Activated CD4-positive, alpha-beta T cell treated with anti-CD3 and anti-CD28 coated beads for 24 hours (primary cell): ENCODE measurements at places on chromosomes 5 and 9.

- no peak for DNase-seq
These were observed 107.1 kb downstream of the PALM2AKAP2 start for GRCh38 chr9:109887079-109887478.

DNA sequence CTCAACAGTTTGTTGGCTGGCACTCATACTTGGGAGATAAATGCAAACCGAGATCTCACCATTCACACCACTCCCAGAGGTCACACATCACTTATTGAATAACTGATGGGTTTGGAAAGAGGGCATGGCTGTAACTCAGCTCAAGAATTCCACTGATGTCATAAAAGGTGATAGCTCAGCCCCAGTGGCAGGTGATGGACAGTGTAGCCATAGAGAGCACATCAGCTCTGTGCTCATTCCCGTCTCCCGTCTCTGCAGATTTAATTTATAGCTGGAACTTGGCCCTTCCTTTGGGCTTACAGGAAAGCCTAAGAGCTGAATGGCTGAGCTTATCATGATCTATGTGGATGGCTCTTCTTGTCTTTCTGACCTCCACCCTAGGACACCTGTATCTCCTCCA lies 59.8 kb downstream of the INSYN2B start:
- no peak for DNase-seq

DNA sequence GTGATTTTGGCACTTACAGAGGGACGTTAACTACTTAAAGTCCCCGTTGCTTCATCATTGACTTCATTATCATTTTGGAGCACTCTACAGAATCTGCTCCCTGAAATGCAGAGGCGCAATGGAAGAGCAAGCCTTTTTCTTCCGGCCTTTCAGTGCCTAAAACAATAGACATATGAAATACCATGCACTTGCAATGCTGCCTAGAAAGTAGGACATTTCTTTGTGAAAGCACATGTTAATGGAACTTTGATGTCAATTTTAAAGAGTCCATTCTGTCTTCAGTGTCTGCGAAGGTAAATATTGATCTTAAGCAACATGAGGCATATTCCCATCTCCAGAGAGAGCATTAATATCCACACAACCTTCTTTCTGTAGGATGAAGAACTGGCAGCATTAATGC lies 36.3 kb downstream of the ITGA2 start:
- DNase-seq = no peak

GRCh38 chr5:81639556-81639955 lies 111.3 kb downstream of the SSBP2 start:
- DNase-seq = no peak

DNA sequence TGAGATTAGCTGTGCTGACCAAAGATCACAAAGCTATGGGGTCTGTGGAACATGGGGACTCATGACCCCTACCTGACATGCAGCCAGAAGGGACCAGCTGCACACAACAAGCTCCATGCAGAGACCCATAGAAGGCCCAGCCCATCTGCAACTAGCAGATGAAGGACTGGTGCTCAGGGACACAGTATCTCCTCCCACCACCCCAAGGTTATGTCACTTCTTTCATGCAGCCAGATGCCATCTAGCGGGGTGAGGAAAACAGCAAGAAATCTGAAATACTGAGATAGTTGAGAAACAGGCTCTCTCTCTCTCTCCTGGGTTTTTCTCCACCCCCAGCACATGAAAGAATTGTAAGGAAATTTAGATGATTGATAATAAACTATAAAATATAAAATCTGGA lies 161.3 kb upstream of the DAPK1 start:
- no peak for DNase-seq

DNA sequence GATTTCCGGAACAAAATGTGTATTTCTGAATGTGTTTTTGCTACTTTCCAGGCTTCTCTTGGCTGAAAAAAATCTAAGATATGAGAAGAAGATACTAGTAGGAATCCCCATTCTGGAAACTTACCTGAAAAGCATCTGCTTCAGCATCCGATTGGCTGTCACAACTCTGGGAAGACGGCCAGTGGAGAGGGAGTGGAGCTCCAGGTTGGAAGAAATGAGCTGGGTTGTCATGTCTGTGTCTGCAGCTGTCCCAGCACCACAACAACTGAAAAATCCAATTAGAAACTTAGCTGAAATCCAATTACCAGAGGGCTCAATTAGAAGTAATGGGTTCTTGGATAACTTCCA lies 3.0 kb downstream of the PSMB7 start:
- DNase-seq = no peak

- DNase-seq = no peak
These were observed 105.6 kb downstream of the ADAMTSL1 start for GRCh38 chr9:18579536-18579935.

DNA sequence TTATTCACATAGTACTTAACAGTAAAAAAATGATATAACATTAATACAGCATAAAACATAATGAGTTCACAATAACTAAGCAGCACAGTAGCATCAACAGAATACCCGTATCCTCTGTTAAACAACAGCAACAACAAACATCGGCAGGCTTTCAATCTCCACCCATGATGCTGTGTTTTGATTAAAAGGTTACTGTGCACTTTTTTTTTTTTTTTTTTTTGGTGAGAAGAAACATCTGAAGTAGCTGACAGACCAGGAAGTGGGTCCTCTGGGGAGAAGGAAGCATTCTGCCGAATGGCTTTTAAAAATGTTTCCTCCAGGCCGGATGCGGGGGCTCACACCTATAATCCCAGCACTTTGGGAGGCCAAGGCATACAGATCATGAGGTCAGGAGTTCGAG lies 282.3 kb downstream of the EPB41L4A start:
- DNase-seq = no peak

DNA sequence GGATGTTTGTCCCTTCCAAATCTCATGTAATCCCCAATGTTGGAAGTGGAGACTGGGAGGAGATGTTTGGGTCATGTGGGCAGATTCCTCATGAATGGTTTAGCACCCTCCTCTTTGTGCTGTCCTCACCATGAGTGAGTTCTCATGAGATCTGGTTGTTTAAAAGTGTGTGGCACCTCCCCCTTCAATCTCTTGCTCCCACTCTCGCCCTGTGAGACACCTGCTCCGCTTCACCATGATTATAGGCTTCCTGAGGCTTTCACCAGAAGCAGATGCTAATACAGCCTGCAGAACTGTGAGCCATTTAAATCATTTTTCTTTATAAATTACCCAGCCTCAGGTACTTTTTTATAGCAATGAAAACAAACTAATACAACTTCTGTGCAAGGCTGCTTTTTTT lies 127.3 kb upstream of the CCDC152 start:
- DNase-seq = no peak

GRCh38 chr5:130541617-130542221 lies 623.3 kb downstream of the HINT1 start:
- DNase-seq = no peak

DNA sequence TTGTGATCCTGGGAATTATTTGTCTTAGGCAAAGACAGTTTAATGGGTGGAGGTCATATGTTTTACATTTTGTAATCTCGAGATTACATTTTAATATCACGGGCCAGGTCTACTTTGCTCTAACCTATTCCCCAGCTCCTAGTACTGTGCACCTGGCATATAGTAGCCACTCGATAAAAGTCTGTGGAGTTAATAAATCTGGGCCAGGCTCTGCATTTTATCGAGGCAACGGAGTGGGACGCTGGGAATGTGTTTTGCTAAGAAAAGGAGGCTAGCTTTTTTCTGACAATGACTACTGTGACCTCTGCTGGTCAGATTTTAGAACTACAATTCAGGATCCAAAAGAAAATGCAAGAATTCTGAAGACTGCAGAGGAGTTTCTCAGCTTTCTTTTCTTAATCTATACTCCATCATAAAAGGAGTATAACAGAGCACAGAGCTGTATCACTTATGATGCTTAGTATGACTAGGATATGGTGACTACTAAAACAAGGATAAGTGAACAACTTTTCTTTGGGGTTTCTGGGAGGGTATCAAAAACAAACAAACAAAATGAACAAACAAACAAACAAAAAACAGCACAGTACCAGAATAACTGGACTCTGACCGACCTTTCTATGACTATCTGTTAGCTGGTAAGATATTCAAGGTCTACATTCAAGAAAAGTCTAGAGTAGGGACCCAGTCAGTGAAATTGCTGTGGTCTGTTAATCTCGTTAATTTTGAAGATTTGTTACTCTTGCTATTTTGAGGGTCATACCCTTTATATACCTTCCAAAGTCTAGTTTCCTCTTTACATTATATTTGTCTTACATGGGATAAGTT lies 46.1 kb upstream of the CER1 start:
- no peak for DNase-seq

DNA sequence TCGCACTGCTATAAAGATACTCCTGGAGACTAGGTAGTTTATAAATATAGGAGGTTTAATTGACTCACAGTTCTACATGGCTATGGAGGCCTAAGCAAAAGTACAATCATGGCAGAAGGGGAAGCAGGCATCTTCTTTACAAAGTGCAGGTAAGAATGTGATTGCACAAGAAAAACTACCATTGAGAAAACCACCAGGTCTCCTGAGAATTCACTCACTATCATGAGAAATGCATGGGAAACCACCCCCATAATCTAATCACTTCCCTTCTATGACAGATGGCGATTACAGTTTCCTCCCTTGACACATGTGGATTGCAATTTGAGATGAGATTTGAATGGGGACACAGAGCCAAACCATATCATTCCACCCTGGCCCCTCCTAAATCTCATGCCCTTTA lies 121.2 kb upstream of the ST8SIA4 start:
- no peak for DNase-seq

GRCh38 chr5:170278611-170279458 lies 18.7 kb downstream of the LCP2 start:
- peak; percentile 73 for DNase-seq

DNA sequence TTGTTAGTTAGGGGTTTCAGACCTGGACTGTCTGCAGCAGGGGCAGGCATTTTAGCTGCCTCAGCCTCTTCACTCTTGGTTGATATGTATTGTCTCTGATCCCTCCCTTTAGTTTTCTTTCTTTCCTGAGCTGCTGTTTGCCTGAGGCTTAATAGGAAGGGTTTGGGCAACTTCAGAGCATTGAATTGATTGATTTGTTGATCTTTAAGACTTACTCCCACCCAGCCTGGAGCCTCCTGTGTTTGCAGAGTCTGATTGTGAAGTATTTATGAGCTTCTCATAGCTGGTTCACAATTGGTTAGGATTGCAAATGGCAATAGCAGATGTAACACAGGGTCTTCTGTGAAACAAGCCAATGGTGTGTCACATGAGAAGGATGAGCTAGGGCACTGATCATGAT lies 671.8 kb upstream of the SEMA6A start:
- DNase-seq = no peak

- no peak for DNase-seq
These were observed 12.1 kb upstream of the PSD2 start for GRCh38 chr5:139783436-139783965.

GRCh38 chr9:123138163-123138562 lies 104.7 kb downstream of the GPR21 start:
- DNase-seq = no peak

GRCh38 chr9:128259156-128259555 lies 16.7 kb downstream of the GOLGA2 start:
- no peak for DNase-seq

- DNase-seq = no peak
These were observed 187.5 kb downstream of the ICE1 start for GRCh38 chr5:5609935-5610334.

- no peak for DNase-seq
These were observed 297.1 kb downstream of the KCTD16 start for GRCh38 chr5:144467792-144468191.

GRCh38 chr9:121976751-121977150 lies 116.4 kb downstream of the TTLL11 start:
- DNase-seq = no peak

DNA sequence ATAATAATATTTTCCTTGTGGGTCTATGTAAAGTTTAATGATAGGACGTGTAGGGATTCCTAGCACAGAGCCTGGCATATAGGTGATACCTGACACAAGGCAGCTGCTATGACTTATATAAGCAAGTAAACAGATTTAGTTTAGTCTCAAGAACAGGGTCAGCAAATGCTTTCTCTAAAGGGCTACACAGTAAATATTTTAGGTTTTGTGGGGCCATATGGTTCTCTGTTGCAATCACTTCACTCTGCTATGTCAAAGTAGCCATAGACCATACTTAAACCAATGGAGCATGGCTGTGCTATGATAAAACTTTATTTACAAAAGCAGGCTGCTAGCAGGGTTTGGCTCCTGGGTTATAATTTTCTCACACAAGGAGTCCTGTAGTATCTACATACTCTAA lies 204.8 kb upstream of the KLF4 start:
- DNase-seq = no peak

GRCh38 chr9:70947086-70947485 lies 174.3 kb downstream of the TRPM3 start:
- no peak for DNase-seq

DNA sequence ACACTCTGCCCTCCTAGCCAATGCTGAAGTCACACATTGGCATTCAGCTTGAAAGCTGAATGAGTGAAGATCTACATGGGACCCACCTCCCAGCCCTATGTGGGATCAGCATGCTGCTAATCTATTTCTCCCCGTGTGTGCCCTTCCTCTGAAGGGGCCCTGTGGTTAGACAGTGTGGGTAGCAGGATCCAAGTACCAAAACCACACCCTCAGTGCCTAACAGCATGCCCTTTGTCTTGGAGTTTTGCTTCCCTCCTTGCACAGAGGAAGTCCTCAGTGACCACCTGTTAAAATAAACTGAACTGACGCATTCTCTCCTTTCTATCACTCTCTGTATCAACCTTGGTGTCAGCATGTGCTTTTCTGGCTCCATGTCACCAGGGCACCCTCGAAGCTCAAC lies 25.0 kb downstream of the SH3TC2 start:
- DNase-seq = no peak

- DNase-seq = no peak
These were observed 6.4 kb downstream of the TLX3 start for GRCh38 chr5:171315386-171315891.

GRCh38 chr5:151917904-151918303 lies 6.7 kb downstream of the GLRA1 start:
- DNase-seq = no peak

- no peak for DNase-seq
These were observed 11.5 kb downstream of the FSD1L start for GRCh38 chr9:105459336-105459735.

GRCh38 chr5:107724642-107725041 lies 53.9 kb upstream of the EFNA5 start:
- DNase-seq = no peak

GRCh38 chr9:102049586-102050246 lies 311.3 kb upstream of the GRIN3A start:
- DNase-seq = no peak

GRCh38 chr5:17413691-17414090 lies 84.3 kb upstream of the TAF11L2 start:
- no peak for DNase-seq

DNA sequence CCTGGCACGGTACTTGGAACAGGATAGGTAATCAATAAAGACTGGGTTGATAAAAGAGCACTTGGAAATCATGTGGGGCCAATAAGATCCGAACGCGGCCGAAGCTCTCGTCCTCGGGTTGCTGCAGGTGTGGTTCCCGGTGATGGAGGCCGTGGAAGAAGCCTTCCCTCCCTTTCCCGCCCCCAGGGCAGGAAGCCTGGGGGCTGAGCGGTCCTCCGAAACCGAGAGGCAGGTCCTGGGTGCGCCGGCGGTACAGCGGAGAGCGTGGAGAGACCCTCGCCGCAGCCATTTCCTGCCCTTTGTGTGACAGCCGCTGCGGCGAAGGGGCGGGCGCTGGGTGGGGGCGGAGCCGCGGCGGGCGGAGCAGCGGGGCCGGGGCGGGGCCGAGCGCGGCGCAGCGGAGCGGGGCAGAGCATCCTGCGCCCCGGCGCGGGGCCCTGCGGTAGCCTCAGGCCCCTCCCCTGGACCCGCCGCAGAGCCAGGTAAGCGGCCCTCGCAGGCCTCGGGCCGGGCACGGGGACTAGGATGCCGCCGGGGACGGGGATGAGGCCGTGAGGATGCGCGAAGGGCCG lies at the start of gene CYFIP2:
CYFIP2 (plus strand) TSS at position 410 of the 572 bp plus-strand sequence. CDS start 19,239 bp downstream, outside the sequence.
- DNase-seq = peak; percentile 74
